ENCODE measurements at places on chromosomes 13 and 19. TPM values are rescaled to one million over a fixed set of nuclear protein-coding genes. Genes with fewer than 3 reads are reported as not detected.
A peak's percentile ranks its signal among the peaks of the same experiment; 100 is the strongest.

DNA sequence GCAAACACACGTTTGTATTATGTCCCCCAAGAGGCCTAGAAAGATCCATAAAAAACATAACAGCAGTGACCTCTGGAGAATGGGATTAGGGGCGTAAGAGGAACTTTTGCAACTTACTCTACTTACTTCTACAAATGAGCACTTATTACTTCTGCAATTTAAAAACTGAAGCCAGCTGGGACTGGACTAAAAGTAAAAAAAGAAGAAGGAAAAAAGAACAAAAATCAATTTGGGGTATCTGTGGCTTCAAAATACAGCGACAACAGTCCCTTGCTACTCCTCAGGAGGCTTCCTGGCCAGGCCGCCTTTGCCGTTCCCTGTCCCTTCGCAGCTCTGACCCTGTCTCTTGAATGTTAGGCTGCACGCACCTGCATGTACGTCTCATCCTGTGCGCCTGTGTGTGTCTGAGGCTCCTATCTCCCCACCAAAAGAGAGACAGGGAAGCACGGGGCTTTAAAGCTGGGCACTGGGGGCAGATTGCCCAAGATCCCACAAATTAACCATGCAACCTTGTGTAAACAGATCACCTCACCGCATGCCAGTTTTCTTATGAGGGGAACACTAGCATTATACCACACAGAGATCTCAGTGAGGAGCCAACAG lies 12.1 kb upstream of the FKRP start:
- no peak overlapping the region for H3K4me3 ChIP-seq
- peaks cover 26% of the 10 kb centered on the region for H3K36me3 ChIP-seq
- no peaks in the 10 kb centered on the region for H3K27me3 ChIP-seq
- DNase-seq, result no peak
- H3K27ac ChIP-seq, result no peak overlapping the region

GRCh38 chr13:21516805-21517204 lies 57.7 kb upstream of the ZDHHC20 start:
- H3K27me3 ChIP-seq, result no peaks in the 10 kb centered on the region
- no peaks in the 10 kb centered on the region for H3K4me1 ChIP-seq
- H3K27ac ChIP-seq, result no peak overlapping the region
- no peak for DNase-seq
- H3K4me3 ChIP-seq, result no peak overlapping the region
- no peaks in the 10 kb centered on the region for H3K36me3 ChIP-seq

The CBY2 gene
- total RNA-seq, result not detected

- no peak overlapping the region for H3K27ac ChIP-seq
- no peaks in the 10 kb centered on the region for H3K27me3 ChIP-seq
- no peak for DNase-seq
- peaks cover 7% of the 10 kb centered on the region for H3K36me3 ChIP-seq
Observed at GRCh38 chr19:4329858-4330257, 8.8 kb downstream of the STAP2 start.

The SPIB gene
- total RNA-seq, result not detected

DNA sequence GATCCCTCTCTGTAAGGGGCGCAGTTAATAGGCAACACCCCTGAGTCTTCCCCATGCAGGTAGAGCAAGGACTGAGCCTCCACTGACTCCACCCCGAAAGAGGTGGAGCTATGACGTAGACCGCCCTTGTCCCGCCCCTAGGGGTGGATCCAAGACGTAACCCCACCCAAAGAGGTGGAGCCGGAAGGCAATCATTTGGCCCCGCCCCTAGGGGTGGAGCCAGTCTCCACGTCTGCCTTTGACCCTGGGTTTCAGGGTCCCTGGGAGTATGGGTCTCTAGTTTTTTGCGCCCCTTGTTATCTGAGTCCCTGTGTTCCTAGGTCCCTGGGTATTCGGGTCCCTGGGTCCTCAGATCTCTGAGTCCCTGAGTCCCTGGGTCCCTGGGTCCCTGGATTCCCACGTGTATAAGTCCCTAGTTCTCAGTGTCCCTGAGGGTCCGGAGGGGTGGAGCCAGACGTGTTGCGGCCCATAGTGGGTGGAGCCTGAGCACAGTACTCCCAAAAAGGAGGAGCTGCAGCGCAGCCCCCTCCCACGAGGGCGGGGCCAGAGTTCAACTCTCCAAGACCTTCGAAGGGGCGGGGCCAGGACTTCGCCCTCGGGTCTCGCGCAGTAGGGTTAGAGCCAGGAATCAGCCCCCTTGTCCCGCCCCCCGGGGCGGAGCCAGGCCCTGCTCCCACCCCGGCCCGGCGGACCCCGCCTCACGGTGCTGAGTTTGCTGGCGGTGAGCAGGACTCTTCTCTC lies 5.3 kb downstream of the DENND1C start:
- H3K4me3 ChIP-seq, result peak overlapping the region; percentile 12
- no peaks in the 10 kb centered on the region for H3K27me3 ChIP-seq
- DNase-seq, result peak; percentile 93
- H3K4me1 ChIP-seq, result no peaks in the 10 kb centered on the region

- H3K27ac ChIP-seq, result no peak overlapping the region
- H3K27me3 ChIP-seq, result no peaks in the 10 kb centered on the region
- no peak overlapping the region for H3K4me3 ChIP-seq
Observed at GRCh38 chr19:3692141-3693024, 7.9 kb downstream of the PIP5K1C start.

DNA sequence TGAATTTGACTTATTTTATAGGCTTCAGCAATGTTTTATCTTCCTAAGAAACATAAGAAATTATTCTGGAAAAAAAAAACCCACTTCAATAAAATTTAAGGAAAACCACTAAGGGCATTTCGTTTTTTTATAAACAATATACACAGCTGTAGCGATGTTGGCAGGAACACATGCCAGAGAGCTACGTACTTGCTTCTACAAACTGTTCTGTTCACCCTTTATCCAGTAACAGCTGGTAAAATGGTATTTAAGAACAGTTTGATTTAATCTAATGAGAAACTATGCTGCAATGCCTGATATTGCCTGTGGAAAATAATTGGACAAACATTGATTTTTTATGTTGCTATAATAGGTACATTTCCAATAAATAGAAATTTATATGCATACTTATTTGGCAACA lies 137.2 kb upstream of the DACH1 start:
- H3K27me3 ChIP-seq, result no peaks in the 10 kb centered on the region
- no peaks in the 10 kb centered on the region for H3K4me1 ChIP-seq
- no peak for DNase-seq
- H3K4me3 ChIP-seq, result no peak overlapping the region
- H3K36me3 ChIP-seq, result no peaks in the 10 kb centered on the region

- no peaks in the 10 kb centered on the region for H3K4me1 ChIP-seq
- H3K27me3 ChIP-seq, result no peaks in the 10 kb centered on the region
- no peak for DNase-seq
Observed at GRCh38 chr13:103100830-103101229, 34.6 kb upstream of the SLC10A2 start.

- no peak overlapping the region for H3K27ac ChIP-seq
- no peaks in the 10 kb centered on the region for H3K36me3 ChIP-seq
- H3K4me3 ChIP-seq, result no peak overlapping the region
- DNase-seq, result no peak
Observed at GRCh38 chr13:77565635-77566034, 30.1 kb downstream of the SCEL start.

DNA sequence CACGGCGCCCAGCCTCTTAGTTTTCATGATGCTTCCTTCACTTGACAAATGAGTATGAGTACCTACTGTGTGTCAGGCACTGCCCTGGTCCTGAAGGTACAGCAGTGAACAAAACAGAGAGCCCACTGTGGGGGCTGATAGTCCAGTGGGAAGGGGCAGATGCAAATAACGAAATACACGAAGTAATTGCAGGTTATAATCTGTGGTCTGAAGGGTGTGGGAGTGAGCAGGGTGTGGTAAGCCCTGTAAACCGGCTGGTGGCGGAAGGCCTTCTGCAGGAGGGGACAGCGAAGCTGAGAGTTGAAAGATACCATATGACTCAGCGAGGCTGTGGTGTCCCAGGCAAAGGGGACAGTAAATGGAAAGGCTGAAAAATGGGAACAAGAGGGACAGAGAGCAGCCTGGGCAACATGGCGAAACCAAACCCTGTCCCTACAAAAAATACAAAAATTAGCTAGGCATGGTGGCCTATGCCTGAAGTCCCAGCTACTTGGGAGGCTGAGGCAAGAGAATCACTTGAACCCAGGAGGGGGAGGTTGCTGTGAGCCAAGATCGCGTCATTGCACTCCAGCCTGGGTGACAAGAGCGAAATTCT lies 60.5 kb downstream of the MAP4K1 start:
- DNase-seq, result no peak
- H3K27me3 ChIP-seq, result no peaks in the 10 kb centered on the region
- no peaks in the 10 kb centered on the region for H3K36me3 ChIP-seq
- H3K27ac ChIP-seq, result no peak overlapping the region
- no peak overlapping the region for H3K4me3 ChIP-seq
